Anterior cingulate cortex (tissue), 58 donors: ENCODE measurements at places on chromosomes 5 and 9.

GRCh38 chr5:38414348-38414747 lies 142.1 kb downstream of the LIFR start:
- DNase-seq: no peak

GRCh38 chr5:27810458-27810857 lies 772.1 kb upstream of the CDH9 start:
- no peak for DNase-seq

GRCh38 chr5:57653636-57654290 lies 171.2 kb upstream of the ACTBL2 start:
- DNase-seq: no peak

DNA sequence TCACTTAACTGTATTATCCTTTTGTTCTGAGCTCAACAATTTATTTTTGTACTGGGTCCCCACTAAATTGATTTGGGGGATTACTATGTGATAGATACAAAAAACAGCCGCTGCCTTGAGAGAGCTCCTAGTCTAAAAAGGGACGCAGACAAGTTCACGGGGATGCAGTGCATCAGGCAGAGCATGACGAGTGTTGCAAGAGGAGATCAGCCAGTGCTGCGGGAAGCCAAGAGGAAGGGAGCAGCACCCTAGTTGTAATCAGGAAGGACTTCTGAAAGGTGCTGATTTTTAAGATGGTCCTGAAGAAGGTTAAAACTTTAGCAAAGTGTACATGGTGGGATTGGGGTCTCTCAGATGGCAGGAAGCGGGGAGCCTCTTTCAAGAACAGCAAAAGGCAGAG lies 15.8 kb downstream of the GALNT10 start:
- no peak for DNase-seq

DNA sequence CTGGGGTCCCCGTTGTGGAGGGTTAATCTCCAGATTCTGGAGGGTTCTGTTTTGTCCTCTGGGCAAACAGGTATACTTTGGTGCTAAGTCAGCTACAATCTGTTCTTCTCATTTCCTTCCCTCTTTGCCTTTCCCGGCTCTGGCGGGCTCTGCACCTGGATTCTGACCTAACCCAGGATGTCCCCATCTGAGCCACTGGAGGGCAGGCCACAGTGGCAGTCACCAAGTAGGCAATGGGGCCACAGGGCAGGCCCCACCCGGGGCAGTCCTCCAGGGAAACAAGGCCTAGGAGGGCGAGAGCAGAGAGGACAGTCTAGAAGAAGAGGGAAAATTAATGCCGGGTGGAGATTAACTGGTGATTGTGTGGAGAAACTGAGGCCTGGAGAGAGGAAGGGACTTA lies 40.4 kb upstream of the HRH2 start:
- DNase-seq: no peak

DNA sequence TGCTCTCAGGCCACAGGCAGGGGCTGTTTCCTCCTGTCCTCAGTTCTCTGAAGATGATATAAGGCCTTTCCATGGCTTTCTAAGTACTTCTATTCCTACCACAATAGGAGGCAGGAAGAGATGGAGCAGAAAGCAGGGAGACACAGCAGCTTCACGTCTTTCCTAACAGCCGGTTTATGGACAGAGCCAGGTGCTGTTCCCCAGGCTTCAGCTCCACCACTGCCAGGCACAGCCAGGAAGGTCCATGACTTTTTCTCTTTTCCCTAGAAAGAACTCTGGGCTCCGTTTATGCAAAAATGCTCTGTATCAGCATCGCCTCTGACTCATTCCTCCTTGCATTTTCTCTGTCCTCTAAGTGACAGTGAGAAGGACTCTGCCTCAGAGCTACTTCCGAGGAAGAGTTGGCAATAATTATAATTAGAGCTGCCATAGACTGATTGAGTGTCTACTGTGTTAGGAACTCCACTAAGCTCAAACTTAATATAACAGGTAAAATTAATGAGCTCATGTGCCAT lies 478.5 kb downstream of the RASEF start:
- DNase-seq: no peak

DNA sequence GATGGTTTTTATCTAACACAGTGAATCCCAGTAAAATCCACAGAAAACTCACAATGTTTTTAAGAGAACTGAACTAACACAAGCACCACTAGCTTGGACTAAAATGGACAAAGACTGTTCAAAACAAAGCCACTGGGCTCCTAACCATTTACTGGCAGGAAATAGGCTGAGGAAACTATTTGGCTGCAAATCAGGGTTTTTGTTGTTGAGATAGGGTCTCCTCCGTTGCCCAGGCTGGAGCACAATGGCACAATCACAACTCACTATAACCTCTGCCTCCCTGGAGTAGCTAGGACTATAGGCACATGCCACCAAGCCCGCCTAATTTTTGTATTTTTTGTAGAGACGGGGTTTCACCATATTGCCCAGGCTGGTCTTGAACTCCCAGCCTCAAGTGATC lies 99.7 kb downstream of the THBS4 start:
- DNase-seq: no peak

- DNase-seq: no peak
Measured at GRCh38 chr9:16417161-16417560, 453.3 kb downstream of the BNC2 start.

DNA sequence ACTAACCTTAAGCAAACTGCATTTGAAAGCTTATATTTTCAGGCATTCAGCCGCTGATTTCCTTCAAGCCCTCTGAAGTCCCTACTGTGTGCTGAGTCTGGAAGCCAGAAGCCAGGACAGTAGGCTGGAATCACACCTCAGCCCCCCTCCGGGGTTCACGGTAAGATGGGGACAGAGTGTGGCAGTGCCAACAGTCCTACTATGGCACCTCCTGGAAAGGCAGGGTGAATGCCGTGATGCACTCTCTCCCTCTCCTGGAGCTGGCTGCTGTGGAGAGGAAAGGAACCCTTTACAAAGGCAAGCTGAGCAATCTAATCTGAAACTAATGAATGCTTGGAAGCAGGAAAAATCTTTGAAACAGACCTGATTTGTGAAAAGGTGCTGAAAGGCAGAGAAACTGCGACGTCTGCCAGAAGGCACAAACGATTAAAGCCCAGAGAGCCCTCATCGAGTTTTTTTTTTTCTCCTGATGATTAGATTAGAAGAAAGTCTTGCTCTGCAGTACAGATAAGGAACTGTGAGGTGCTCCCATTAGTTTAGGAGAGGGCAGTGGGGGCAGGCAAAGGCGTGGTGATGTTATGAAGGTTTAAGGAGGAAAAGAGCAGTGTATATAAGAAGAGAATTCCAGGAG lies 21.0 kb downstream of the ANKH start:
- DNase-seq: no peak

- DNase-seq: no peak
Measured at GRCh38 chr5:141547488-141547887, 58.6 kb downstream of the PCDHGC5 start.

DNA sequence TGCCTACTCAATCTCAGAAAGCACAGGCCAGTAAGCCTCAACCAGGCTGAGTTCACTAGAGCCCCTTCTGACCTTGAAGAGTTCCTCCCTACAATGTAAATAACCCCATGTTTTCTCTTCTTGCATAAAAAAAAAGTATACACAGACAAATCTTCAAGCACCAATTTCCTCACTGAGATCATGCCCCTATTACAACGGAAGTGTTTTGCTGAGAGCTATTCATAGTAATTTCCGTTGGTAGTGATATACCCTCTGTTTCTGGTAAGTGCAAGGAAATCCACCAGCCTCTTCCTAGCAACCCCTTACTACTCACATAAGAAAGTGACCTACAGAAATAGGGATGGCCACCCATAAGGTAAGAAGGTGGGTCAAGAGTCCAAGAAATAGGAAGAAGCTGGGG lies 76.4 kb upstream of the TARS1 start:
- no peak for DNase-seq

GRCh38 chr9:94112716-94113465 lies 28.6 kb downstream of the PTPDC1 start:
- DNase-seq: no peak
